NT2/D1 (cell line): ENCODE measurements at places on chromosomes 4 and X.

DNA sequence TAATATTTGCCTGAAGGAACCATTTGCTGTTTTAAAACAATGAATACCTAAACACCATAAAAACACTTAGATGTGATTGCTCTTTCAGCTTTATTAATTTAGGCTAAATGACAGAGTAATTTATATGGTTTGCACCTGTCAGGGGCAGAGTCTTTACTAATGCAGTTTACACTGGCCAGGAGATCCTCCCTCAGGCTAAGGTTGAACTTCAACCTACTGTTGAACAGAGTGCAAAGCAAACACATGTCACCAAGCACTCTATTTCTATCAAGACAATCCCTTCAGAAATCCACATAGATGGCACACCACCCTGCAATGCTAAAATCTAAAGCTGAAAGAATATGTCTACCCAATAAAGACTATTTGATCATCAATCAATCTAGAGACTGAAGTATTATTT is 147.3 kb downstream of the KLHL13 start:
- DNase-seq = no peak

- DNase-seq = no peak
Measured at GRCh38 chr4:16106956-16107355, 23.1 kb upstream of the PROM1 start.

DNA sequence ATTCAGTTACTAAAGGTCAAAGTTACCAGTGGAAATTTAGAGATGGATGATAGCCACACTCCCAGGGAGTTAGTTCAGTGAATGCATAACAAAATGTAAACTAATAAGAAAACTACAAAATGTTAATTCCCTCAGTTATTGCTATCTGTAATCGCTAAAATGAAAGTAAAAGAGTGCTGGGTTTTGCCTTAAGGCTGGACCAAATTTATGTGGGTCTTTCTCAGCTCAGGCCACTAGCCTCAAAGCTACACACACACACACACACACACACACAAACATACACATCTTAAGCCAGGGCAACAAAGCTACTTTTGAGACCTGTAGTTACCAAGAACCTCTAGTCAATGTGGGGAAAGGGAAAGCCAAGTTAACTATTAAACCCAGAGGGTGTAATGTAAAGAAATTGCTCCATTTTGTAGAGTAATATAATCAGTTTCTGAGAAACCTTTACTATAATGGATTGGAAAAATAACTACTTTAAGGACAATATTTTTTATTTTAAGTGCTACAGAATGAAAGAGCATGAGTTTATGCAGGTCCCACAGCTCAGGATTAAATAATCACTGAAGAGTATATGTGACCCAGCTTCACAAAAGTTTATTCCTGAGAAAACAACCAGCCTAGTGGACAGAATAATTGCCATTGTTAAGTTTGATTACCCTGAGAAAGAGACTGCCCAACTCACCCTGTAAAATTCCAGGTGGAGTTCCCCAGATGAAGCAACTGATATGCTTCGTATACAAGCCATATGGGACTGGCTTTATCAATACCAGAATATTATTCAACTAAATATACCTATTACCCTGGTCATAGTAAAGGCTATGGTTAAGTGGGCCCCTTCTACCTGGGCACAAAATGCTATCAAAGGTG is 8.9 kb upstream of the UGT2A3 start:
- no peak for DNase-seq

GRCh38 chrX:9646471-9647224 is 119.0 kb downstream of the GPR143 start:
- DNase-seq = no peak

- DNase-seq = no peak
Measured at GRCh38 chr4:48898733-48899431, 7.7 kb downstream of the OCIAD2 start.

GRCh38 chrX:21487832-21488231 is 113.6 kb downstream of the CNKSR2 start:
- DNase-seq = no peak

GRCh38 chr4:170274616-170275015 is 184.9 kb upstream of the AADAT start:
- no peak for DNase-seq

GRCh38 chr4:130393231-130393630 is 1297.3 kb downstream of the C4orf33 start:
- DNase-seq = no peak

DNA sequence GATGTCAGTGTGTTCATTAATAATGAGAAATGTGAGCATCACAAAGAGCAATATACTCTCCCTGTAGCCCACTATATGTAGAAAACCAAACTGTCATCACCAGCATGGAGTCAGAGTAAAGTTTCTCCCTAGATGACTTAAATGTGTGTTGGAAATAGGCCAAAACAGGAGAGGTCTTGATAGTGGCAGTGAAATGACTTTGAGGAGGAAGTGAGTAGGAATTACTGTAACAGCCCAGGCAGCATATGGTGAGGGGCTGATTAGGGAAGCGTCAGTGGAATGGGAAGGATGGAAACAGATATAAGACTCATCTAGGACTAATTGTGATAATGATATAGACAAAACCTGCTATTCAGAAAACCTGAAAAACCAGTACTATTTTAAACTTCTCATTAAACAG is 83.9 kb downstream of the ATXN3L start:
- no peak for DNase-seq

GRCh38 chrX:154478728-154479622 is at the start of gene LAGE3:
Gene LAGE3, minus strand, starts transcription at chrX:154479281. Its CDS starts 366 bp downstream, at chrX:154478915.
- peak; percentile 60 for DNase-seq

DNA sequence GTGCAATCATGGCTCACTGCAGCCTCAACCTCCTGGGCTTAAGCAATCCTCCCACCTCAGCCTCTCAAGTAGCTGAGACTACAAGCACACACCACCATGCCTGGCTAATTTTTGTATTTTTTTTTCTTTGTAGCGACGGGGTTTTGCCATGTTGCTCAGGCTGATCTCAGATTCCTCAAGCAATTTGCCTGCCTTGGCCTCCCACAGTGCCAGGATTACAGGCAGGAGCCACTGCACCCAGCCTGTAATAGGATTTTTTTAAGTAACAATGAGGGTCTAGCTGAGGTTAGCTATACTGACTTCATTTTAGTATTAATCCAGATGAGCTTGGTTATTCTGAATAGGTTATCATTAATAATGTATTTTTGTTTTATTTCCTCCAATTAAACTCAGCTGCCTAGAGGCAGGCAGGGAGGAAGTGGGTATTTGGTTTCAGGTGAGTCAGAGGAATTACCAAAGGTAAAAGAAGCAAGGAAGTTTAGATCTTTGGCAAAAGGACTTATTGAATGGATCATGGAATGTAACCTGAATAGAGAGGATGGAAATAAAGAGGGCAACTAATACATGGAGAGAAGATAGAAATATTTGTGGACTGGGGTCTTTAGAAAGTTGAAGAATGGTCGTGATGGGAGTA is 1023.3 kb upstream of the TENM3 start:
- DNase-seq = no peak

- no peak for DNase-seq
Measured at GRCh38 chrX:69029771-69030170, 135.5 kb downstream of the PJA1 start.

- DNase-seq = no peak
Measured at GRCh38 chr4:53522334-53522733, 69.0 kb downstream of the LNX1 start.

- DNase-seq = no peak
Measured at GRCh38 chrX:153635388-153635787, 11.6 kb upstream of the DUSP9 start.

DNA sequence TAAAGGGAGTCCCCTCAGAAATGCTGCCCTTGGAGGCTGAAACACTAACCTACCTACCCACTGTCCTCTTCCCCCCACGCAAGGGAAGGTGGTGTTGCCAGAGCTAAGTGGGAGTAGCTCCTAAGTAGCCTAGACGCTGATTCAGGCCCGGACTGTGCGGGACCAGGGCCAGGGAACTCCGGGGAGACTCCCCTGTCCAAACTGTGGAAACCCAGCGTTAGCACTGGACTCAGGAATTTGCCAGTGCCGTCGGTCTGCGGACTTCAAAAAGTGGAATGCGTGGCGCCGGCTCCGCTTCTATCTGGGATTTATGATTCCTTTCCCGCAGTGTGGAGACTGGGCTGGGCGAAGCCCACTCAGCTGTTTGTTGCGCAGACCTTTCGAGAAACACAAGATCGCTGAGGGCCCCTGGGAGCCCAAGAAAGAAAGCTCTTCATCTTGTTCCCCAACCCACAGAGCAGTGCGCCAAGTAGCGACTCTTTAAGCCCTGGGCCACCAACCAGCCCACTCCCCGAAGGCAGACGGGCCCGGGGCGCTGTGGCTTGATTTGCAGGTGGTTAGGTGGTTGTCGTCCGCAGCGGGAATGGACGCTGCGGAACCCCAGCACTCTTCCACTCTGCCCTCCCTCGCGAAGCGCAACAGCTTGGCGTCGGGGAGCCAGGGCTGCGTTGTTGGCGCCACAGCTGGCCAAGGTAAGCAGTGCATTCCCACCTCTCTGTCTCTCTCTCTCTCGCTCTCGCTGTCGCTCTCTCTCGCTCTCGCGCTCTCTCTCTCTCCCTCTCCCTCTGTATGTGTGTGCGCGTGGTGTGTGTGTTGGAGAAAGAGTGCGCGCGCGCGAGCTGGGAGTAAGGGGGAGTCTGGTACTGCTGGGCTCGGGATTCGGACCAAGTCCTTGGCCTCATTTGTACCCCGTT is 2.0 kb downstream of the TMEM255A start:
- DNase-seq = peak; percentile 68

GRCh38 chr4:158090323-158090722 is 82.5 kb downstream of the GASK1B start:
- no peak for DNase-seq

DNA sequence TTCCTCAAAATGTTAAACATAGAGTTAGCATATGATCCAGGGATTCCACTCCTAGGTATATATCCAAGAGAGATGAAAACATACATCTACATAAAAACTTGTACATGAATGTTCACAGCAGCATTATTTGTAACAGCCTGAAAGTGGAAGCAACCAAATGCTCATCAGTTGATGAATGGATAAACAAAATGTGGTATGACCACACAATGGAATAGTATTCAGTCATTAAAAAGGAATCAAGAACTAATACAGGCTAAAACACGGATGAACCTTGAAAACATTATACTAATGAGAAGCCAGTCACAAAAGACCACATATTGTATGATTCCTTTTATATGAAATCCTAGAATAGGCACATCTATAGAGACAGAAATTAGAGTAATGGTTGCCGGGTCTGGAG is 42.7 kb upstream of the IQSEC2 start:
- DNase-seq = no peak

DNA sequence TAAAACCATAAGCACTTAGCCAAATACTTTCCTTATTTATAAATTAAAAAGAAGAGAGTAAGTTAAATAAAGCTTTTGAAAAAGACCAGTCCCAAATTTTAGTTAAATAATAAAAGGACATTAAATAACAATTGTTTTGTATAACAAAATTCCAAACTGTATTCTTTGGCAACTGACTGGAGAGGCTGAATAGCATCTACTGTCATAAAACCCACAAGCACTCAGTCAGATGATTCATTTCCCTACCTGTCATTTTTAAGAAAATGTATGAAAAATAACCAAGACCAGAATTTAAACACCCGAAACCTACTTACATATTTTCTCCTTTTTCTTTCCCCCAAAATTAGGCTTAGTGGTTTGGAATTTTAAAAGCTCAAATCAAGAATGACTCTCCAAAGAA is 32.5 kb upstream of the SMIM10L2A start:
- DNase-seq = no peak

DNA sequence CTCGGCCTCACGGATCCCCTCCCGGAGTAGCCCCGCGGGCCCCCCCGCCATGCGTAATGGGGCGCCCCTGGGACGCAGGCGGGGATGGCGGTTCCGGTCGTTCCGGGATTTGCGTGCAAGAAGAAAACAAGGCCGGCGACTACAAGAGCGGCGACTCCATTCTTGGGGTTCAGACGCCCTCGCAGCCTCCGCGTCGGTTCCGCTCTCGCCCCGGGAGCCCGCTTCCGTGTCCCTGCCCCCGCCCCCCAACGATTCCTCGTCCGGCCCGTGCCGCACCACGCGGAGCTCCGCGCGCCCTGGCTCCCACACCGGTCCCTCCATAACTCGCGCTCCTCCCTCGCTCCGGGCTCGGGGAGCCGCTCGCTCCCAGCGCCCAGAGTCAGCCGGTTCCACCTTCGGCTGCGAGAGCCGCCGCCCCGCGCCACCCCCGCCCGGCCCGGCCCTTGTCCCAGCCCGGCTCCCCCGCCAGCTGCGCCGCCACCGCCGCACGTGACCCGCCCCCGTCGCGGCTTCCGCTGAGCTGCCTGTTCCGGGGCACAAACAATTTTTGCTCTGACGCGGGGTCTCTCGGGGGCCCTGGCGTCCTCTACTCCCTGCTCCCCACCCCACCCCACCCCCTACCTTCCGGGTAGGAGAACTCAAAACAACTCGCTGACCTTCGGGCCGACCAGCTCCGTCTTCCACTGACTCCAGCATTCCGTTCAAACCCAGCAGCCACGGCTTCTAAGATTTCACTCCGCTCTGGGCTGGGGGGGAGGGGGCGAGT is 78.8 kb upstream of the BCOR start:
- no peak for DNase-seq

DNA sequence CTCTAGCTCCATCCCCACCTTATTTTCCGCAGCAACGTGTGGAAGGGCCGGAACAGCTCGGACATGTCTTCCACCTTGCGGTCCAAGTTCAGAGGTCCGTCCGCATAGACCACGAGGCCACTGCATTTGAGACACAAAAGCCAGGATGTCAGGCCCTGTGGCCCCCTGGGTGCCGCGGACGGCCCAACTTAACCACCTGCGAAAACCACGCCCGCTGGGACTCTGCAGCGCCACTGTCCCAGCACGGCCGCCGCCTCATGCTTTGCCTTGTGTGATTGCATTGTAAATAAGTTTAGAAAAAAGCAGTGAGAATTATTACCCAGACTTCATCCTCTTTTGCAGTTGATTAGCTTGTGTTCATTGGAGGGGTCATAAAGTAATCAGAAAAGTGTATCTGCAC is 58.2 kb upstream of the MXD4 start:
- DNase-seq = no peak

- peak; percentile 42 for DNase-seq
Measured at GRCh38 chr4:76904646-76905190, 6.8 kb upstream of the SOWAHB start.
